ENCODE measurements at places on chromosomes 2 and 18.

DNA sequence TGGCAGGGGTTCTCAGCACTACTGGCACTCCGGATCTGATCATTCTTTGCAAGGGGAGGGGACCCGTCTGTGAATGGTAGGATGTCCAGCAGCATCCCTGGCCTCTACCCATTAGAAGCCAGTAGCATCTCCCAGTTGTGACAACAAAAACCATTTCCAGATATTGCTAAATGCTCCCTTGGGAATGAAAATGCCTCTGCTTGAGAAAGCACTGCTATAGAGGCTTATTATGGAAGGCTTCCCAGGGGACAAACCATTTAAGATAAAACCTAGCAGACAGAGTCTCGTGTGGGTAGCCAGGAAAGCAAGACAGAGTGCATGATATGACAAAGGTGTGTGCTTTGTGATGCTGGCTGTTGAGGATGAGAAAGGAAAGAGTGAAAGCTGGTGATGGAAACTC is 273.7 kb downstream of the TMX3 start:
- no peak for DNase-seq

GRCh38 chr2:118249531-118249930 is 161.3 kb downstream of the INSIG2 start:
- DNase-seq, result no peak

GRCh38 chr2:60152226-60152833 is 401.1 kb downstream of the BCL11A start:
- DNase-seq, result peak; percentile 25

DNA sequence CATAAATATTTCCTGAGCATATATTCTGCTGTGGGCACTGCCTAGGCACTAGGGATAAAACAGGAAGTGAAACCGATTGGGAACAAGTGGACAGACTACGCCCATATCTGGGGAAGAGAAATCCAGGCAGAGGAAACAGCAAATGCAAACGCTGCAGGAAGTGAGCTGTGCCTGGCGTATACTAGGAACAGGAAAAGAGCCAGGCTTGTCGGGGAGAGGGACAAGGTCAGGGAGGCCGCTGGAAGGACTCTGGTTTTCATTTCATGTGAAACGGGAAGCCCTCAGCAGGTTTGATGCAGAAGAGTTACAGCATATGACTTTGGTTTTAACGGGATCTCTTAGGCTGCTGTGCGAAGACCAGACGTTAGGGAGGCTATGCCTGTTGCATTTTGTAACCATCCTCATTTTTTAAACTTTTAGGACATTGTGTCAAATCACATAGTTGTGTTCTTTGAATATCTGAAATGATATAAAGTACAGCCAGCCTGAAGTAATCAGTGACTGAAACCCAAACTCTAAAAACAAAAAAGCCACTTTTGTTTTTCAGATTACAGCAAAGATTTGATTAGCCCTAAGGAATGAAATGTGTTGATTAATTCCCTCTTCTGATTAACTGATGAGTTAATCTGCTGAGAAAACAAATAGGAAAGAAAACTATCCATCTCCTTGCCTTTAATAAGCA is 110.2 kb upstream of the PIEZO2 start:
- DNase-seq, result no peak

GRCh38 chr18:75790796-75791195 is 363.3 kb upstream of the SMIM21 start:
- no peak for DNase-seq

DNA sequence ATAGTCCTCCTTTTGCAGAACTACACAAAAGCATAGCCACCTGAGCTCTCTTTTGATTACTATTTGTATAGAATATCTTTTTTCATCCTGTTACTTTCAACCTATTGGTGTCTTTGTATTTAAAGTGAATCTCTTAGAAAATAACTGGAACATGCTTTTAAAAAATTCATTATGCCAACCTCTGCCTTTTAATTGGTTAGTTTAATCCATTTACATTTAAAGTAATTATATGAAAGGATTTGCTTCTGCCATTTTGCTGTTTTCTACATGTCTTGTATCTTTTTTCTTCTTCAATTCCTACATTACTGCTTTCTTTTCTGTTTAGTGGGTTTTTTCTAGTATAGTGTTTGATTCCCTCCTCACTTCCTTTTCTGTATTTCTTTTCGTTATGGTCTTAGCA is 407.5 kb upstream of the ZEB2 start:
- DNase-seq, result no peak

DNA sequence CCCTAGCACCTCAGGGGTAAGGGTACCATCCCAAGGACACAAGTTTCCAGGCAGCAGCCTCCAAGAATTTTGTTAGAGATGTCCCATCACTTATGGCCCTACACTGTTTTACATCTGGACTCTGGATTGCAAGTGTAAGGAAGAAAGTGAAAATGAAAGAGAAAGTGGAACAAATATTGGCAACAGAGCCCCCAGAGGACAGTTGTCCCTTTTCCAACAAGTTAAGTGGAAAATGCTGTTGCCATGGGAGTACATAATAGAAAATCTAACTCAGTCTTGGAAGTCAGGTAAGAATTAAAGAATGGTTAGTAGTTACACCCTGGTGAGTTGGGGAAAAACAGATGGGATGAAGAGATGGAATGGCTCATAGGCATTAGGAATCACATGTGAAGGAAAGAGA is 50.6 kb downstream of the TTC21B start:
- no peak for DNase-seq

DNA sequence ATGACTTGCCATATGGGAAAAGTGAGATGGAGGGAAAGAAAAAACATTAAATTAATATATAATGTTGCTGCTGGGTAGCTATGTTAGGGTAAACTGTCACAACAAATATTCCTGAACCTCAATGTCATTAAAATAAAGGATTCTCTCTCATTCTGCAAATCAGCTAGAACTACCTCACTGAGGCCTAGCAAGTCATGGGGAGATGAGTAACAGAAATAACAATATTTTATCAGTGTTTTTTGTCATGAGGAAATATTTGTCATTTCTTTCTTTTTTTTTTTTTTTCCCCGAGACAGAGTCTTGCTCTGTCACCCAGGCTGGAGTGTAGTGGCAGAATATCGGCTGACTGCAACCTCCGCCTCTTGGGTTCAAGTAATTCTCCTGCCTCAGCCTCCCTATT is 1282.3 kb upstream of the NRXN1 start:
- no peak for DNase-seq

GRCh38 chr2:176152350-176153181 is 1.2 kb downstream of the HOXD4 start:
- no peak for DNase-seq

DNA sequence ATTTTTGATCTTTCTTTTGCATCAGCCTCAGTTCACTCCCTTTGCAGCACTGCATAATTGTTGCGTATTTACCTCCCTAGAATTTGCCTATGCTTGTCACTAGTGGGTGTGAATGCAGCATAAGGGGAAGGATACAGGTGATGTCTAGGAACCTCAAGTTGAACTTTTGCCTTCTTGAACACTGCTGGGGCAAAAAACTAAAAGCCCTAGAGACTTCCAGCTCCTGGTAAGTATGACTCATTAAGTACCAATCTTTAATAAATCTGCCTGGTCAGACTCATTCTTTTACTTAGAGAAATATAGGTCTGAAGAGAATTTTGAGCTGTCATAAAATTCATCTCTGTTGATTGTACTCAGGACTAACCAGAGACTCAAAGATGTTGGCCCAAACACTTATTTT is 547.3 kb upstream of the FANCL start:
- DNase-seq, result no peak

DNA sequence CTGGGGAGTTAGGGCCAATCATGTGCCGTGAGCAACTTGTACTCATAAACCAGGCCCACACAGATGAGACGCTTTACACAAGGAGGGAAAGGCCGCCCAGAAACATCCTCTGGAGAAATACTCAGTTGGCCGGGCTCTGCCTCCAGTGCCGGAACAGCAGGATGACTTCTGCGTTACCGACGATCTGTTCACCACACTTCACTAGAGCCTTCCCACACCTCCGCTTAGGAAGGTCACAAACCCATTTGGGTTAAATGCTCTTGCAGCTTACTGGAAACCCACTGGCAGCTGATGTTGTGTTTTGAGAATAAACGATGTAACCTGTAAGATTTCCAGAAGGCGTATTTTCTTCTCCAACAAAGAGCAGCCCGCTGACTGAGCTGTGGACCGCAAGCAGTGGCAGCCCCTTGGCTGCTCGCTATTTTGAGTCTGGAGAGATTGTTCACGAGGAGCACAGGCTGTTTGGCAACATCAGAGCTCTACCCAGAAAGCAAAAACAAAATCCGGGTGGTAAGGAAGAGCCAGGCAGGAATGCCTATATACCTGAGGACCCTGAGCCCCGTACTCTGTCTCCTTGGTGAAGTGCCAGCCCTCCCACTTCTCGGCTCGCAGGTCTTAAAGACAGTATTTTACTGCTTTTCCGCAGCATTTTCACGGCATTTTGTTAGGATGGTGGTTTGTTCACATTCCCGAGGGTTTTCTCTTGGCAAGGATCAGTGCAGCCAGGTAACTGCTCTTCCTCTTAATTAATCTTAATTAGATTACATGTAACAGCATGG is 44.0 kb downstream of the COLEC12 start:
- DNase-seq, result no peak

DNA sequence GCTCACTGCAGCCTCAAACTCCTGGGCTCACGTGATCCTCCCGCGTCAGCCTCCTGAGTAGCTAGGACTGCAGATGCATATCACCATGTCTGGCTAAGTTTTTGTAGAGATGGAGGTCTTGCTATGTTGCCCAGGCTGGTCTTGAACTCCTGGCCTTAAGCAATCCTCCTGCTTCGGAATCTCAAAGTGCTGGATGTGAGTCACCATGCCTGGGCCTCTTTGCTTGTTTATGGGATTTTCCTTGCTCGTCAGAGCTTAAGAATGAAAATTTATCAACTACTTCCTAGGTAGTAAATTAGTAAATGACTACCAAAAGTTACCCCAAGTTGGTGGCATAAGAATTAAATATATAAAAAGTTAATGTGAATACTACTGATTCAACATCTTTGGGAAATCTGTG is 51.0 kb downstream of the ACTR3 start:
- no peak for DNase-seq

DNA sequence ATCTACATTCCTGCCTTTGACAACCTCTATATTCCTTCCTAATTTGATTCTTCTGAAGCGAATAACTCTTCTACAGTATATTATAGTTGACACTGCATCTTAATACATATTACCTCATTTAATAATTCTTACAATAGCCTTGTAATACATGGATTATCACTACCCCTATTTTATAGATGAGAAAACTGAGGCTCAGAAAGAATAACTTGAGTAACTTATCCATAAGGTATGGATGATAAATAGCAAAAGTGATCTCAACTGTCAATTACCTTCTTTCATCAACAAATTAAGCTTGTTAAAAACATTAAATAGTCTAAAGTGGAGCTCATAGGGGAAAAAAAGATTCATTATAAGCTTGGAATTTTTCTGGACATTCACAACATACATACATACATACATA is 4.6 kb downstream of the VPS54 start:
- no peak for DNase-seq

- DNase-seq, result no peak
Observed at GRCh38 chr2:239393941-239394340, 6.9 kb downstream of the HDAC4 start.

- no peak for DNase-seq
Observed at GRCh38 chr2:15752552-15753232, 161.0 kb downstream of the DDX1 start.

DNA sequence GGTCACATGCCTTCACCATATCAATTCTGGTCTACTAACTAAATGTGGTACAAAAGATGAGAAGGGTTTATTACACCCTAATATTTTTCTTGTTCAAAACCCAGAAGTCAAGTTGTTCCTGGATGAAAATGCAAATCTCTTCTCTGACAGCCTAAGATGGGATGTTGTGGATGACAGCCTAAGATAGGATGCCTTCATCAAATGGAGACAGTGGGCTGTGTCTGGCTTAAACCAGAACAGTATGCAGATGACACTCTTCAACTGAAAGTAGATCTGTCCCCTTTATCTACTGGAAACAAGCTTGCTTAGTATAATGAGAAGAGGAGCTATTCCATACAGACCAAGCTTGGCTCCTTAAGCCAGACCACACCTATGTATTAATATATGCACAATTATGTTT is 17.7 kb downstream of the NXPH2 start:
- DNase-seq, result no peak

DNA sequence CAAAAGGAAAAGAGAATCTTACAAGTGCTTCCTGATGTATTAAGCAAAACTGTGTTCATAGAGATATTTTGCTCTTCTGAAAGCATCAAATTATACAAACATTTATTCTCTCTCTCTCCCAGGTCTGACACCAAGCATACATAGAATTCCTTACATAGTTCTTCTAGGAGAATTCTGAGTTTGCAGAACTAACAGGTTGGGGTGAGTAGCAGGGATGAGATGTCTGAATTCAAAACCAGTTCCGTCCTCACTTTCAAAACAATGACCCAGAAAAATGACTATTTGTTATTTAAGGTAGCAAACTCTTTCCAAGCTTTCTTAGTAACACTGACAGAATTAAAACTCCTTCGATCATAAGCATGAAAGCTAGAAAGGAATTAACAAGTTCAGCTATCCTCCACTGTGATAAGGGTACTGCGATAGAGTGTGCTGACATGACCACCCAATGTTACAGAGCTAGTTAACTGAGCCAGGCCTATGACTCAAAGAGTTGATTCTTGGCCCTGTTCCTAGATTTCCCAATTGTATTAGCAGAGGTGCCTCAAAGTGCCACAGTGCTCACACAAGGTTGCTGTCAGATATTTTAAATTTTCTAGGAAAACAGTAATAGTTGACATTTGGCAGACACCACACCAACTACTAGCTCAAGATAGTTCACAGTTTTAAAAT is 85.8 kb upstream of the SETBP1 start:
- no peak for DNase-seq

- no peak for DNase-seq
Observed at GRCh38 chr2:166042356-166042755, 85.5 kb downstream of the SCN1A start.

- DNase-seq, result no peak
Observed at GRCh38 chr2:106058469-106059137, 135.5 kb downstream of the UXS1 start.

DNA sequence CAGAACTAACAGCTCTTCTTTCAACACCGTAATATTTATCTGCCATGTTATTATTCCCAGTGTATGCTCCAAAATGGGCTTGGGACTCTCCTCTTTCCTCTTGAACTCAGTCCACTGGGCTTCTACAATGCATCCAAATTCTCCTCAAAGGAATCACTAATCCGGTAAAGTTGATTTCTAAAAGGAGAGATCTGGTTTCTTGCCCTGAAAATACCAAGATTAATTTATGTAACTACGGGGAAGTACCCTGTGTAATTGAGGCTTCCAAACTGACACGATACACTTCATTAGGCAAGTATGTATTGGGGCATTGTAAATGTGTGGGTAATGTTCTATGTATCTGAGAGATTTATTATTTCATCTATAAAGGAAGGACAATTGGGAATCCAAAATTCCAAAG is 5.7 kb downstream of the NCKAP5 start:
- no peak for DNase-seq

- no peak for DNase-seq
Observed at GRCh38 chr2:24981411-24982136, 9.8 kb upstream of the DNAJC27 start.

GRCh38 chr2:186746584-186746983 is 52.7 kb downstream of the FAM171B start:
- DNase-seq, result no peak

- no peak for DNase-seq
Observed at GRCh38 chr2:100202567-100202966, 60.2 kb upstream of the AFF3 start.

GRCh38 chr2:25673300-25674076 is at the start of gene DTNB:
TSS of gene DTNB (minus strand) at chr2:25673577. CDS start at chr2:25652660, 20,917 bp downstream.
- DNase-seq, result no peak
